Stimulated activated CD8-positive, alpha-beta memory T cell treated with anti-CD3 and anti-CD28 coated beads, Interleukin-2, amount 100 ng/mL, for 1 hour (primary cell): ENCODE measurements at places on chromosomes 7 and 10.
A peak's percentile ranks its signal among the peaks of the same experiment; 100 is the strongest.

DNA sequence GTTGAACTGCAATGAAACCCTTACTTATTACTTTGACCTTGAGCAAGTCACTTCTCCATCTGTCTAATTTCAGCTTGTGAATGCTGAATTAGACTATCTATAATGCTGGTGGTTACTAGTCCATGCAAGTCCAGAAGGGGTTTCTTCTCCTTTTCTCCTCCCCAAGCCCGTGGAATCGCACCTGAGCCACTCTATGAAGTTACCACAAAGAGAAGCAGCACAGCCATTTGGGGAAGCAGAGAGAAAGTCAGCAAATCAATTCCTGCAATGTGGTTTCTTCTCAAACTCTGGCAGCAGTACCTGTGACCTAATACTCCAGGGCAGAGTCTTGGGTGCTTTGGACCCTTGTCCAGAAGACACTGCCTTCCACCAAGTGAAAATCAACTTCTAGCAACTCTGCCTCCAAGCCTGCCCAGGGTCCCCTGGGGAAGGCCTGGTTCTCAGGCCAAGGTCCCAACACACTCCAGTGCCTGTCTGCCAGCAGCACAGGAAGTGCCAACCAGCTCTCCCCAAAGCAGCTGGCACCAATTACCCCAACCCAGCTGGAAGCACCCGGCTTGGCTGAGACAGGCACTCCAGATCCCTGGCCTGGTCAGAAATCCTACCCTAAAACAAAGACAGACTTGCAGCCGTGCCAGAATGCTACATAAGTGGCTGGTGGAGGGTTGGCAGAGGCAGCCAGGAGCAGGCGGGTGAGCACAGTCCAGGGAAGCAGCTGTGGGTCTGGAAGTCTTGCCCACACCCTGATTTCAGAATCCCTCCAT lies 200.3 kb downstream of the LSM5 start:
- DNase-seq: no peak

DNA sequence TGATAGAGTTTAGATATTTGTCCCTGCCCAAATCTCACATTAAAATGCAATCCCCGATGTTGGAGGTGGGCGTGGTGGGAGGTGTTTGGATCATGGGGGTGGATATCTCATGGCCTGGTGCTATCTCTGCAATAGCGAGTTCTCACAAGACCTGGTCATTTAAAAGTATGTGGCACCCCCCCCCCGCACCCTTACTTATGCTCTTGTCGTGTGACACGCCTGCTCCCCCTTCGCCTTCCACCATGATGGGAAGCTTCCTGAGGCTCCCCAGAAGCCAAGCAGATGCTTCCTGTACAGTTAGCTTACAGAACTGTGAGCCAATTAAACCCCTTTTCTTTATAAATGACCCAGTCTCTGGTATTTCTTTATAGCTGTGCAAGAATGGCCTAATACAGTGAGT lies 118.8 kb downstream of the SORBS1 start:
- DNase-seq: no peak

- DNase-seq: no peak
Observed at GRCh38 chr7:51007551-51008505, 225.1 kb upstream of the GRB10 start.

GRCh38 chr10:37619336-37619735 lies 238.1 kb downstream of the ZNF248 start:
- DNase-seq: no peak

GRCh38 chr7:95493247-95493646 lies 7.5 kb downstream of the ASB4 start:
- no peak for DNase-seq

DNA sequence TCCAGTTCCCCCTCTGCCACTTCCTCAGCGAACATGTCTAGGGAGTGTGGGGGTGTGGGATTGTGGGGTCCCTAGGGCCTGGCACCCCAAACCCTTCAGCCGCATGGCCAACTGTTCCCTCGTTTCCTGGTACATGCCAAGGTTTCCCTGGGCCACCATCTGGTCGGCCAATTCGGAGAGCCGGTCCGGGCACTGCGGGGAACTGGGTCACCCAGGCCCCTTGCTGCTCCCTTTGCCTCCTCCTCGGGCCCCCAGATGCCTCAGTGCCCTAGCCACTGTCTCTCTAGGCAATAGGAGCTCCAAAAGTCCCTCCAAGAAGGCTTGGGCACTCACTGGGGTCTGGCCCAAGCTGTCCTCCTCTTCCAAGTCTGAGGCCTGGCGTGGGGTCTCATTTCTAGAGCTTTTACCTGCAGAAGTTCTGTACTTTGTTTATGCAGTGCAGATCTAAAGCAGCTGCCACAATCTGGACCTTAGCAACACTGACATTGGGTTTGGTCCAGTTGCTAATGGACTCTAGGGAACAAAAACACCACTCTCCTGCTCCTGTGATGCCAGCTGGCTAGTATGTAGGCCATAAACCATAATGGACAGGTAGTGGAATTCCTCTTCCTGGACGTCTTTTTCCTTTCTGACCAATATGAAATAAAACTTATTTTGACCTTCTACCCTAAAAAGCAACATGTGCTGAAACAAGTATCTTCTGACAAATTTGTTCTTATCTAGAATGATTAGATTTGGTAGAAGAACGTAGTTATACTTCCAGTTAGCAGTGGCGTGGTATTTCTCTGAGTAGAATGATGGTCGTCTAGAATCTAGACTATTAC lies 172.9 kb downstream of the LRRC4 start:
- DNase-seq: no peak

DNA sequence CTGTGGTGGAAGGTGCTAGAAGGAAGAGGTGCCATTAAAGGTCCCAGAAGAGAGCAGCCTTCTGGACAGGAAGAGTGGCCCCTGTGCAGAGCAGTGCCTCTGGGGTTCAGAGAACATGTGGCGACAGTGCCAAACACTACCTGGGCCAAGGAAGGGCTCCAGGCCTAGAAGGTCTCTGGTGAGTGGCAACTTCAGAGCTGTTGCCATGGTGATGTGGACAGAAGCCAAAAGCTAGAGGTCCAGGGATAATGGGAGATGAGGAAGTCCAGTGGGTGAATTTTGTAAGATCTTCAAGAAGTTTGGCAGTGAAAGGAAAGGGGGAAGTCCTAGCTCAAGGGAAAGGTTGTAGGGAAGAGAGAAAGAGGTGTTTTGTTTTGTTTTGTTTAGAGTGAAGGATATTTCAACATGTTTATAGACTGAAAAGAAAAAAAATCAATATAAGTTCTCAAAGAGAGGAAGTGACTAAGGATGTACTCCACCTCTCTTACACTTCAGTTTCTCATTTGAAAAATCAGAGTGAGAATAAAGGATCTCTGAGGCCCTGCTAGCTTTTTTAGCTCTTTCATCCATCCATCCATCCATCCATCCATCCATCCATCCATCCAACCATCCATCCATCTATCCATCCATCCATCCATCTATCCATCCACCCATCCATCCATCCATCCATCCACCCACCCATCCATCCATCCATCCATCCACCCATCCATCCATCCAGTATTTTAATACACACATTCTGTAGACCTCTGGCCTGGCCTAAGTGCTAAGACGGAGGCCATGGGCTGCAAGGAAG lies 77.1 kb upstream of the DUSP5 start:
- DNase-seq: no peak

- DNase-seq: no peak
Observed at GRCh38 chr7:73373741-73374140, 45.8 kb downstream of the FKBP6 start.

- DNase-seq: no peak
Observed at GRCh38 chr7:136953386-136953785, 84.9 kb downstream of the CHRM2 start.

GRCh38 chr10:86285136-86285790 lies 81.3 kb downstream of the GRID1 start:
- no peak for DNase-seq

GRCh38 chr7:115552766-115553165 lies 477.8 kb downstream of the TFEC start:
- no peak for DNase-seq

- no peak for DNase-seq
Observed at GRCh38 chr7:31948029-31948428, 122.2 kb downstream of the PDE1C start.

- no peak for DNase-seq
Observed at GRCh38 chr10:72335394-72336258, 19.1 kb downstream of the DNAJB12 start.

DNA sequence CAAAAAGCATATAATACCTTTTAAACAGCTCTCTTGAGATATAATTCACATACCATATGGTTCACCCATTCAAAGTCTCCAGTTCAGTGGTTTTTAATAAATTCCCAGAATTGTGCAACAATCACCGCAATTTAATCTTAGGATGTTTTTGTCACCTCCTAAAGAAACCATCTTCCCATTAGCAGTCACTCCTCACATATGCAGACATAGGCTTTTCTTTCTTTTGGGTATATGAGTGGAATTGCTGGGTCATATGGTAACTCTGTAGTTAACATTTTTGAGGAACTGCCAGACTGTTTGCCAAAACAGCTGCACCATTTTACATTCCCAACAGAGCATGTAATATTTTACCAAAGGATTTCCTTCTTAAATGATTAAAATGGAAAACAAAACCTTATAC lies 57.0 kb downstream of the CC2D2B start:
- no peak for DNase-seq

GRCh38 chr10:61760943-61761824 lies 98.5 kb downstream of the CABCOCO1 start:
- DNase-seq: no peak

- DNase-seq: peak; percentile 39
Observed at GRCh38 chr7:99375070-99375807, 709 bp downstream of the ARPC1B start.

DNA sequence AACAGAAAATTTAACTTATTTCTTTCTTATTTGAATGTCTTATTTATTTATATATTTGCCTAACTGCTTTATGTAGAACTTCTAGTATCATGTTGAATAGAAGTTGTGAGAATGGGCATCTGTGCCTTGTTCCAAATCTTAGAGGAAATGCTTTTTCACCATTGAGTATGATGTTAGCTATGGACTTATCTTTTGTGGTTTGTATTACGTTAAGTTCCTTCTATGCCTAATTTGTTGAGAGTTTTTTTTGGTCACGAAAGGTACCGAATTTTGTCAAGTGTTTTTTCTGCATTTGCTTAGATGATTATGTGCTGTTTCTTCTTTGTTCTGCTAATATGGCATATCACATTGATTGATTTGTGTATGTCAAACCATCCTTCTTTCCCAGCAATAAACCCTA lies 161.0 kb upstream of the TRIM24 start:
- DNase-seq: no peak

DNA sequence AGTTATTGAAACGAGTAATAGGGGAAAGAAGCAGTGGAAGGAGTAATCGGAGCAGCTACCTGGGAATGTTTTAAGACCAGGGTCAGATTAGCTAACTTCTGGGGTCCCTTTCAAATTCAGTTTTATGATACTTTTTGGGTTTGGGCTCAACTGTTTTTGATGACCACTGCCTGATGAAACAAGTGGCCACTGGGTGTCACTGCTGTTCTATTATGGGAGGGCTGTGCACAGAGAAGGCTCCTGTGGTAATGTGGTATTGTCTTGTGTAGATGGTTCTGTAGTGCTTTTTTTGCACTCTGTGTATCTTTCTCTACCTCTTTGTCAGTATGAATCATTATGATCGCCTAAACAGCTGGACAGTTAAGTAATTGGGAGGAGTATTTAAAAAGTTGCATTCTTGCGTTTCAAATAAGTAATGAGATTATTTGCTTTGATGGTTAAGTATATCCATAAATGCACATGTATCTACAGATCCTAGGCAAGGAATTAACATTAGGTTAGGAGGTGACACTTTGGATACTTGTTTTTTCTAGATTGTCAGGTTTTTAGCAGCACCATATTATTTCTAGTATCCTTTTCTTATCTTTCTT lies 128.4 kb downstream of the ABCA13 start:
- no peak for DNase-seq

- DNase-seq: no peak
Observed at GRCh38 chr10:129194181-129194870, 272.7 kb upstream of the MGMT start.

DNA sequence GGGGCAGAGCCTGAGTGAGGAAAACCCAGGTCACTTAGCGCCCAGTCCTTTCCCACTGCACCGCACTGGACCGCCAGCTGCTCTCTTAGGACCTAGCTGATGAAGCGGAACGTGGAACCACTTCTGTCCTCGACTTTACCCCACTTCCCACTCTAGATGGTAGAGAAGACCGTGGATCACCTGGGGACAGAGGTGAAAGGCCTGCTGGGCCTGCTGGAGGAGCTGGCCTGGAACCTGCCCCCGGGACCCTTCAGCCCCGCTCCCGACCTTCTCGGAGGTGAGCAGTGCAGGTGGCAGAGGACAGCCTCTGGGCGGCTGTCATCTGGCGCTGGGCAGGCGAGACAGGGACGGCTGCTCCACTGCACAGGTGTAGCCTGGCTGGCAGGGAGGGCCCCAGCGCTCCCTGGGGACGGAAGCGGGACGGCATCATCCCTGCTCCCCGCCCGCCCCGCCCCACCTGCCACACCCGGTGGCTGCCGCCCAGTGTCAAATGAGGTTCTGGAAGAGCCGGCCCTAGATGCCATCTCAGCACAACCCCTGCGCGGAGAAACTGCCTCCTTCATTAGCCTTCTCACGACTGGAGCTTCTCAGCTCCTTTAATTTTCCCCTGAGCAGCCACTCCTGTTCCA lies 11.7 kb downstream of the PLAC9 start:
- no peak for DNase-seq

- no peak for DNase-seq
Observed at GRCh38 chr10:122659126-122659525, 40.5 kb downstream of the C10orf120 start.

- no peak for DNase-seq
Observed at GRCh38 chr10:131663351-131663750, 237.5 kb upstream of the PPP2R2D start.

GRCh38 chr10:89975071-89975470 lies 273.7 kb downstream of the KIF20B start:
- no peak for DNase-seq

DNA sequence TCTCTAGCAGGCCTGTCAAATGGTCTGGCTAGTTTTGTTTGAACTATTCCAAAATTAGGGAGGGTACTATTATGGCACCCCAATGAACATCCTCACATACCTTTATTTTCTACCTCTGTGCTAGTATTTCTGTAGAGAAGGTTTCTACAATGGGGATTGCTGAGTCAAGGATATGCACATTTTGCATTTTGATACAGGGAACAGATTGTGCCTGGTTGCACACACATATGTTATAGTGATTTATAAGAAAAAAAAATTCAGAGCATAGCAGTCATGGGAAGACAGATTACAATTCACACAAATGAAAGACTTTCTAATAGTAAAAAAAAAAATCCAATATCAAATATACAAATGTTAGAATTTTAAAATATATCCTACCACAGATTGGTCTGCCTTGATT lies 14.1 kb upstream of the NRBF2 start:
- DNase-seq: no peak

- no peak for DNase-seq
Observed at GRCh38 chr10:71347587-71348395, 28.7 kb downstream of the SLC29A3 start.

- DNase-seq: no peak
Observed at GRCh38 chr7:155227788-155228458, 69.8 kb upstream of the INSIG1 start.

GRCh38 chr7:74356589-74357315 lies 67.5 kb downstream of the CLIP2 start:
- no peak for DNase-seq
